Hepatocyte (in vitro differentiated cells): ENCODE measurements at places on chromosomes 1 and 21. TPM values are rescaled to one million over a fixed set of nuclear protein-coding genes. Genes with fewer than 3 reads are reported as not detected.

Gene C1orf141
- not detected in 2 replicates for polyA plus RNA-seq

Gene ARL8A
- 56.0 and 65.9 TPM in 2 replicates for polyA plus RNA-seq

Gene ODR4
- 22.3 and 22.8 TPM in 2 replicates for polyA plus RNA-seq

Gene HP1BP3
- 115 and 118 TPM in 2 replicates for polyA plus RNA-seq

GRCh38 chr1:35398739-35399138 is 130.2 kb downstream of the ZMYM4 start:
- no peak for DNase-seq

DNA sequence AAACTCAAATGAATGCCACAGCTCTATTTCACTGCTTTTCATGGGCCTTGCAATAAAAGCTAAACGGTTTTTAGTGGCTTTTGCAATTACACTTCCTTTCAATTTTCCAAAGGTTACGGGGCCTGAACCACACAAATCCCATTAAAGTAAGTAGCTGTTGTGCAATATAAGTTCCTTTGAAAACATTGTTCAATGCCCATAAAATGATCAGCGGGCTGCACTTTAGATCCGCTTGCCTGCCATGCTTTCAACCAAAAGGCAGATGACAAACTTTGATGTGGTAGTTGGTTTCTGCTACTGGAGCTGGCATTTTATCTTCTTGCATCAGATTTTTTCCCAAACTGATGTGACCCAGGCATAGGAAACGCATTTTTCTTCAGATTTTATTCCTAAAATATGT is 50.2 kb downstream of the PRRX1 start:
- DNase-seq, result no peak
